ENCODE measurements at places on chromosomes 5 and 9.

- DNase-seq: no peak
These were observed 62.2 kb upstream of the ANXA1 start for GRCh38 chr9:73089304-73089985.

DNA sequence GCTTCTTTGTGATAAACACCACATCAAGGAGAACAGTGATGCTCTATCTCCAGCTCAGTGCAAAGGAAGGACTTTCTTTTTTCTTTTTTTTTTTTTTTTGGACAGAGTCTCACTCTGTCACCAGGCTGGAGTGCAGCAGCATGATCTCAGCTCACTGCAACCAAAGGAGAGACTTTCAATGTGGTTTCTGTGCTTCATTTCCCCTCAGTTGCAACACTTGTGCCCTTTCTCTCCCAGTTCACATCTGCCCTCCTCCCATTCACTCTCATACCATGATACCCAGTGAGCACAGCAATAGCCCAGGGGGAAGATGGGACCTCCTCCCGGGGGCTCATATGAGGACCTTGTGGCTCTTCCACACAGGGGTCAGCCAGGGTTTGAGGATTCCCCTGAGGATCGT is 110.0 kb downstream of the MTRR start:
- no peak for DNase-seq

- DNase-seq: no peak
These were observed 29.6 kb downstream of the PAX5 start for GRCh38 chr9:37004424-37004935.

DNA sequence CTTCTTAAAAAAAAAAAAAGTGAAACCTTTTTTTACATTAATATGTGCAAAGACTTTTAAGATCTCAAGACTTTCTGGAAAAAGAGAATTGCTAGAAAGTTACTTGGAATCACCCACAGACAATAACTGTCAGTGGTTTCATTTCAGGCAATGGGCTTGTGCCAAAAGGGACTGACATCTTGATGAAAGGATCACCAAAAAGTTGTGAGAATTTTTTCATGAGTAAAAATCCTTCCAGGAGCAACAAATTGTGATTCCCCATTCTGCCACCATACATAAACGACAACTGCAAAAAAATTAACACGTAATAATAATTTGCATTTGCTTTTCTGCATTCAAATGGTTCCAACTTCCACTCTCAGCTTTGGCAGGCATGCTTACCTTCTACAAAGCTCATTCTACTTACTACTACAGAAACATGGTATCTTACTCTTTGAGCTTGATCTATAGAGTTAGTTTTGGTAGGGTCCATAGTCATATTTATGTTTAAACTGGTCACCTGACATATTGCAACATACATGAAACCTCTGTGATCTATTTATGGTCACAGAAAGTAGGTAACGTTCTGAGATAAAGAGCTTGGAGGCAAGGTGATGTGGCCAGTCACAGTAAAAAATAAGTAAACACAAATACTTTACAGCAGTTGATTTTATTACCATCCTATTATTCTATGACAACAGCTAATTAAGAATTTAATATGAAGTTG is 3.0 kb downstream of the NREP start:
- DNase-seq: no peak

DNA sequence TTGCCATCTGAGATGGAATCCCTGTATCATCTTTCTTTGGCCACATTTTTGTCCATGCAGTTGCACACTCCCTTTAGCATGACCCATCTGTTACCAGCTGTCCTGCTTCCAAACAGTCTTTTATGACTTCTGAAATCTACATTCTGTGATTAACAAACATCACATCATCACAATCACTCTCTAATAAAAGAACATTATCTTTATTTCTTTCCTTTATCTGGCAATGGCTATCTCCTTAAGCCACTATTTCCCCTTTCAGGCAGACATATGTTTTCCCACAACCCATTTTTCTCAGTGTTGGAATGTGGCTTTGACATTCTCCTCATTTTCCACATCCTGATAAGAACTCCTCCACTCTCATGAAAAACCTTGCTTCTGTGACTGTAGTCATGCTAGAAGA is 141.0 kb downstream of the ST8SIA4 start:
- no peak for DNase-seq

GRCh38 chr5:10756549-10756948 is 4.5 kb downstream of the DAP start:
- no peak for DNase-seq

GRCh38 chr5:126677121-126677520 is 76.4 kb downstream of the PHAX start:
- no peak for DNase-seq

GRCh38 chr9:36794461-36794860 is 221.8 kb downstream of the MELK start:
- no peak for DNase-seq

- DNase-seq: no peak
These were observed 423.3 kb upstream of the ADAMTS16 start for GRCh38 chr5:4716781-4717180.

GRCh38 chr9:99087462-99087861 is 17.5 kb upstream of the TGFBR1 start:
- no peak for DNase-seq

GRCh38 chr9:23659346-23660006 is 166.6 kb downstream of the ELAVL2 start:
- no peak for DNase-seq

DNA sequence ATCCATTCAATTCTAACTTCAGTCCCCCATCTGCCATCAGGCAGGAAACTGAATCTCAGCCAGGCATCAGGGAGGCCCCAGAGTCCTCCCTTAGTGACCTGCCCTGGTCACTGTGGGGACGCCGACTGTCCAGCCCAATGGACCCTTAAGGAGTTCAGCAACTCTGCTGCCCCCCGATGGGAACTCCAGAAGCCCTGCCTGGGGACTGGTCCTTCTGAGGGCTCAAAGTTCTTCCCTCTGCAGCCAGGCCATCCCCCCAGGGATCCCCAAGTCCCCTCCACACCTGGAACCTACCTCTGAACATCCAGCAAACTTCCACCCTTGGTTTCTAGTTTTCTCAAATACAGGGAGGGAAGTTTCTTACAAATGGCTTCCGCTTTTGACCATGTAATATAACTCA is 76.8 kb downstream of the UBE2QL1 start:
- DNase-seq: no peak

DNA sequence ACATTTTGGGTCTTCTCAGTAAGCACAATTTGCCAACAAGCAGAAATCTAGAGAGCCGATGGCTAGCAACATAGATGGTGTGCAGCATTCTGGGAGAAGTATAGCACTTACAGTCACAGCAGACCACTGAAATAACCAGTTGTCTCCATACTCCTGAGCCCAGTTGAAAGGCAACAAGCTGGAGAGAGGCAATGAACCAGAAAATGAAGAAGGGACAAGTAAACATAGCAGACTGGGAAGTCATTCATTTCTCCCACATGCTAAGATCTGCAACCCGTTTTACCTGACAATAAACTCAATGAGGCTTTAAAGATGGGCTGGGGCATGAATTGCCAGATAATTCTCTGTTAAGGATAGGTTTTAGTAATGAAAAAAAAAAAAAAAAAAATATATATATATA is 575.6 kb upstream of the GRAMD2B start:
- no peak for DNase-seq

DNA sequence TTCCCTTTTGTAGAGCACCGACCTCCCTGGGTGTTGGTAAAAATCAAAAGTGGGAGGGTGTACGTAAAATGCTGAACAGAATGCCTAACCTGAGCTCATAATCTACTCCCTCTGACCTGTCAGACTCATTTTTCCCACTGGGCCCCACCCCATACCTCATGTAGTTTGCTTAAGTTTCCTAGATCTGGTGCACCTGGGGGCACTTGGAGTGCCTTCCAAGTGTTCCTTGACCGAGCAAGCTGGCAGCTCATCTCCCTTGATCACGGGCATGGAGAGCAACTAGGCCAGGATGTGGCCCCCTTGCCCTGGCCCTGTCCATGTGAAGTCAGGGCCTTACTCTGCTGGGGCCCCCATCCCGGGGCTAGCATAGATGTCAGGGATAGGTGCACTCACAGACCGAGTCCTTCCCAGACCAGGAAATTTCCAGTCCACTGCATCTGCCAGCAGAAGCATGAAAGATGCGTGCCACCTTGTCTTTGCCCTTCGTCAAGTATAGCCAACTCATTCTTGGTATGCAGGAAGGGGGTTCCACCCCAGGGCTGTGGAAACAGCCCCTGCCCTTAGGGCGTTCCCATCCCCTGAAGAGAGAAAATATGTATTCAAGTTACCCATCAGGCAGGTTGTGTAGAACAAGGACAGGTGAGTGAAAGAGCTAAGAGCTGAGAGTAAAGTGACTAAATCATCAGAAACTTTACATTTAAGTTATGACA is 41.9 kb downstream of the SLC22A5 start:
- no peak for DNase-seq

GRCh38 chr9:130150779-130151382 is 21.3 kb upstream of the NCS1 start:
- DNase-seq: no peak

DNA sequence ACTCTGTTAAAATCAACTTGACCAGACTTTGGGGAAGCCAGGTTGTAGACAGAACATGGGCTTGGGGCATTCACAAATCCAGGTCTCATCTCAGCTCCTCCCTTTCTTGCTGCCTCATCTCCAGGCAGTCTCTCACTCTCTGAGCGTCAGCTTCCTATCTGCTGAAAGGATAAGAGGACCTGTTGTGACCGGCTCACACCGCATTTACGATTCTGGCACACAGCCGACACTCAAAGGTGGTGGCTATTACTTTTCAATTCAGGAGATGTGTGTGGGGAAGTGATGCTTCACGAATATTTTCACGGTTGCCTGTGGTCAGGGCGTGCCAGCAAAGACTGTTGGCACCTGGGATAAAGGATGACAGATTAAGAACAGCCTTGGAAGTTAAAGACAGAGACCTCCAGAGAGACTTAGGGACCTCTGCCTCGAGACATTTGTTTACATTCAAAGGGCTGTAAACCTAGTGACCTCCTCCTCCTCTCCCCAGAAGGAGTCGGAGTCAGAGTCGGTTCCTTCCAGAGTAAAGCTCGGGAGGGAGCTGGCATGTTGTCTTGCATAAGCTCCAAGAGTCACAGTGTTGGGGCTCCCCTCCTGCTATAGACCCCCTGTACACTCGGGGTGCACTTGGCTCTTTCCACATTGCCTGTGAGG is 83.2 kb downstream of the AK8 start:
- no peak for DNase-seq

DNA sequence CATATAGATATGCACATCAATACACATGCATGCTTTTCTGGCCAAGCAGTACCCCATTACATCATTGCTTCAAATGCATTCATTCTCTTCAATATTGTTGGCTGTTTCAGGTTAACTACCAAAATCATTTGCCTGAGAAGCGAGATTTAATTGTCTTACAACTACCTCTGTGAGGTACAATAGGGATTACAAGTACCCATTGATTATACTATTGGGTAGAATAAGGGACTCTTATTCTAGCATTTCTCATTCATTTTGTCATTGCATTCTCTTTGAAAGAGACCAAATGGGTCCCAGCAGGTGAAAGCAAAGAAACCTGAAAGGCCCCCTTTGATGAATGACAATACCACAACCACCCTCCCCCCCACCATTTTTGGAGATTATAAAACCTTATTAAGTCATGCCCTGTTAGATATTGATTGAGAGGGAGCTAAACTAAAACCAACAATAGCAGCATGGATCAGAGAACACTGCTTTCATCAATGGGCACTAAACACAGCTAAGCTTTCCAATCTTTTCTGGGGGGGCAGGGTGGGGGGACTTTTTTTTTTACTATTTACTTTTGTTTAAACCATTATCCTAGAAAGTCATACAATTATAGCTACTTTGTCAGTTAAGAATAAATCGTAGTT is 375.0 kb upstream of the CCNH start:
- DNase-seq: no peak

GRCh38 chr5:113357696-113358476 is 76.9 kb downstream of the TSSK1B start:
- no peak for DNase-seq

DNA sequence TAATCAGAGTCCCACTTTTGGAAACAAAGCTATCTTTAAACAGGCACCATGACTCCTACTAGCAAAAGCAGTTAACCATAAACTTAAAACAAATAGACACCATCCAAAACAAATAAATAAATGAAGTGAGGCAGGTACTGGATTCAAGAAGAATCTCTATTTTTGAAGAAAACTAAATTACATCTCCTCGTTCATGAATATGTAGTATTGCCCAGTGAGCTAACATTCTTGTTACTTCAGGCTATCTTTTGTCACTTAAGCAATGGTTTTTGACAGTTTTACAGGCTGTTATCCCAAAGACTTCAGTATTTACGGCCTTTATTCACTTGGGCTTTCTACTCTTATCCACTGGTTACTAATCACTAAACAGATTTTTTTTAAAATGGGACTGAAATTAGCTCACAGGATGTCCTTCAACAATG is 242.5 kb downstream of the MLLT3 start:
- DNase-seq: no peak

GRCh38 chr5:137734962-137735554 is 831 bp downstream of the KLHL3 start:
- DNase-seq: no peak

DNA sequence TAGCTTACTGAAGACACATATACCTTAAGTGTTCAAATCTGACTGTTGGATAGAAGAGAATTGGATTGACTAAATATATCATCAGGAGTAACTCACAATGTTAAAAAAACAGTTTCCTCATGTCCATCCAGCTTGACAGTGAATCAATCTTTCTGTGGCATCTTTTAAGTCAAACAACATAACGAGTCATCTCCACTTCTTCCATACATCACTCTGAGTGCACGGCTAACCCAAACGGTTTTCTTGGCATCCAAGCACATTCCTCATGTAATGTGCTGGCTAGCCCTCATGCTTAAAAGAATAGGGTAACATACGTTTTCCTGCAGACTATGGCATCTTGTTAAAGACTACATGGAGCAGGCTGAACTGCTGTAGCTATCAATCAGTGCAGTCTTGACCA is 291.5 kb upstream of the TRPC7 start:
- no peak for DNase-seq

GRCh38 chr5:121199216-121199999 is 652.3 kb upstream of the FTMT start:
- DNase-seq: no peak

DNA sequence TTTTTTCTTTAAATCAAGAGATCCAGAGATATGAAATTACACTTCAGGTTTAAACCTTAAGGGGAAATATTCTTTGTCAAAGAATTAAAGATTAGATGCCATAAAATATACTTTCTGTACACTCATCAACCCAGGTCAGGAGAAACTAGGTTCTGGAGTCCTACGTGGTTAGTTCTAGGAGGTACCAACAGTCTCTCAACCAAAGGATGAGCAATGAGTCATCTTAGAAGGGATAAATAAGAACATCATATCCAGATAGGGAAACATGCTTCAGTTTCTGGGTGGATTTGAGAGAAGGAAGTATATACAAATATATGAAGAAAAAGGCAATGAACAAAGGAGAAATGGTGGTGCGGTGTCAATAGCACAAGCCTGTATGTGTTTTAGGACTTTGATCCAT is 98.2 kb downstream of the CSNK1G3 start:
- DNase-seq: no peak

DNA sequence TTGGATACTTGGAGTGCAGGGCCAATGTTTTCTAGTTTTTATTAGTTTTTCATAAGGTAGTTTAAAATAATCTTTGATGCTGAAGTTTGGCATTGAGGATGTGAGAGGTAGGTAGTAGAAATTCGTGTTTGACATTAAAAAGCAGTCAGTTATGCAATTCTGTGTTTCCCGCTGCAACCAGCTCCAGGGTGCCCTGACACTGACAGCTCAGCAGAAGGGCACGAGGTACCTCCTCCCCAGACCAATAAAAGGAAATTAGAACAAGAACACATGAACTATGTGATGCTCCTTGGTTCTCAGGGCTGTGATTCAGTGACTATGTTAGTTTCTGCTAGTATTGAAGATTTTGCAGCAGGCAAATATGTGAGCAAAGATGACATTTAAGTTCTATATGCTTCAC is 40.2 kb downstream of the NSUN2 start:
- DNase-seq: no peak

GRCh38 chr5:167413506-167413905 is 877.9 kb upstream of the WWC1 start:
- DNase-seq: no peak
